ENCODE measurements at places on chromosomes 7 and 10.
A peak's percentile ranks its signal among the peaks of the same experiment; 100 is the strongest.

GRCh38 chr7:110573862-110574528 is 516.9 kb upstream of the LRRN3 start:
- DNase-seq: no peak

GRCh38 chr7:98244871-98245270 is 7.2 kb downstream of the TECPR1 start:
- no peak for DNase-seq

GRCh38 chr7:157006205-157006747 is 4.2 kb downstream of the MNX1 start:
- DNase-seq: no peak

DNA sequence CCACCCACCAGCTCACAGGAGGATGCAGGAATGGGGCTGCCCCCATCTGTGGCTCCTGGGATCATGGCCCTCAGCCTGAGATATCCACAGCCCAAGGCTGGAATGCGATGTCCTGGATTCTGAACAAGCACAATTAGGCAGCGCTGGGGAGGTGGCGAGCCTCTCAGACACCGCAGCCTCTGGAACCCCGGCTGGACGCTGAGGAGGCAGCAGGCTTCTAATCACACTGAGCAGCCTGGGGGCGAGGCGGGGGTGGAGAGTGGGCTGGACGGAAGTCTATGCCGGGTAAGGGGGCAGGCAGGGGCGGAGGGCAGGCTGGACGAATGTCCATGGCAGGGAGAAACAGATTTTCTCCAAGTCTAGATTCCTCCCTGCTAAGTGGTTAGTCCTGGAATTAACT is 56.4 kb downstream of the DPYSL4 start:
- DNase-seq: no peak

- DNase-seq: no peak
These were observed 98.5 kb downstream of the JAZF1 start for GRCh38 chr7:28082071-28082470.

DNA sequence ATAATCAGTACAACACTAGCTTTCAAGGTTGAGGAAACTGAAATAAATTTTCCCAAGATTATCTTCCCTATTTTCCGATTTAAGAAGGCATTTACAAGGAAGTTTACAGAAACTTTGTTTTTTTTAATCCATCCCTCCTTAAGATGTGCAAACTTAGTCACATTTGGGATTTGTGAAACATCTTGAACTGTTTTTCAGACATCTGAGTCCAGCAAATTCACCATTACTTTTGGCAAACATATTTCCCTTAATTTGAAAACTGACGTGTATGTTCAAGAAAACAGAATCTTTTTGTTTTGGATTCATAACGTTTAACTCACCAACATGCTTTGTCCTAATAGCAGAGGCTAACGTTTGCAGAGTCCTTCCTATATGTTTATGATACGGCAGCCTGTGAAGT is 19.5 kb downstream of the GLI3 start:
- DNase-seq: no peak

DNA sequence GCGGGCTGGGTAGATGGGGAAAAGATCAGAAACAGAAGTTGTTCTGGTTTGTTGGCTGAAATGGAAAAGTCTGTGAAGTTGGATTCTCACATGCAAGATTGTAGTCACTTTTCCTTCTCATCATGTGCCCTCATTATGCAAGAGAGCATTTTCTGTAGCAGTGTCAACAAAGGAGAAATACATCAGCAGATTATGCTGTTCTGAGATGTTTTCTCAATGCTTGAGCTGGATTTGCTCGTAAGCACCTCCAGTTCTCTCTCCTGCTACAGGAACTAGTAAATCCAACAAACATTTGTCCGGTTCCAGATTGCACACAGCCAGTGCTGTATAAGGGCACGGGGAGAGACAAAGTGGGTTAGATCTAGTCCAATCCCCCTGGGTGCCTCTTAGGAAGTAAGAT is 90.0 kb downstream of the GATA3 start:
- no peak for DNase-seq

DNA sequence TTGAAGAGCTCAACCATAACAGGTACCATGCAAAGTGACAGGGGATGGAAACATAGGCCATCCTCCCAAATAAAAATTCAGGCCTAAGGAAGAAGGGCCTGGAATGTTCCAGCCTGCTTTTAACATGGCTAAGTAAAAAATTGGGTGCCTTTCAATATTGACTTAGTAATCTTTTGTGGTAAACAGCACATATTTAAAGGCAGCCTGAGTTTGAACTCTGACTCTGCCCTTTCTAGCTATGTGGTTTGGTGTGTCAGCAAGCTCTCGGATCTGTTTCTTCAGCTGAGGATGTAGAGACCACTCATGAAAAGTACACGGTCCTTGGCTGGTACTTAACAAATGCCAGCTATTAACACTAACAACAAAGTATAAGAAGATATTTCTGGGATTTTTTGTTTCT is 191.8 kb upstream of the CDCA7L start:
- DNase-seq: no peak

- no peak for DNase-seq
These were observed 73.7 kb upstream of the ODAD2 start for GRCh38 chr10:28072573-28072972.

GRCh38 chr10:119416855-119417254 is 125.7 kb downstream of the RGS10 start:
- peak; percentile 22 for DNase-seq

GRCh38 chr10:131635564-131636015 is 265.2 kb upstream of the PPP2R2D start:
- DNase-seq: no peak

GRCh38 chr10:77043420-77043763 is 594.2 kb downstream of the KCNMA1 start:
- DNase-seq: no peak

DNA sequence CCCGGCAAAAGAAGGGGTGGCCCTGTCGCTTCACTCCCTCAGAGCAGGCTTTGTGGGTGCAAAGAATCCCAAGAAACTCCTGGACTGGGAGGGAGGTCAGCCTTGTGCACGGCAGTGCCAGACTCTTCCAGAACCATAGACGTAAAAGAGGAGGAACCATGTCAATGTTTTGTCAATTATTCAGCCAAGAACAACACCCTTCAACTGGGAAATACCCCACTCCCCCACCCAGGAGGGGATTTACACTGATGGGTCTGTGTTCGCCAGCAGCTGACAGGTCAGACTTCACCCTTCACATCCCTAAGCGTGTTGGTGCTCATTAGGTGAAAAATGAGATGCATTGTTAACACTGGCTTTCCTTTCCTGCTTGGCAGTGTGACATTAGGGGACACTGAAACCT is 116.8 kb upstream of the BMPER start:
- no peak for DNase-seq

DNA sequence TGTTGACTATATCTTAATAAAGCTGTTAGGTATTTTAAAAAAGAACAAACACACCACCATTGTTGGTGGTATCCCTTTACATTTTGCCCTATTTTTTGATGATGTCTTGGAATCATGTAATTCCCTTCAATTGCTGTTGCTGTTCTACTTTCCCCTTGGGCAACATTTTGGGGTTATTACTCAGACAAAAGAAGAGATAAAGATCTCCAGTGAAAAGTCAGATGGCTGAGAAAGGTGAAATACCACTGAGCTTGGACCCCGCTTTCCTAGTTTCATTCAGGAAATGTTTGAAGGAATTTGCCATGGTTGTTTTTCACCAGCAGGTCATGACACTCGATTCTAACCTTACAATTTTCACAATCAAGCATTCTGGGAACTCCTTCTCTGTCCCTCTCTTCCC is 84.6 kb downstream of the MACC1 start:
- no peak for DNase-seq

DNA sequence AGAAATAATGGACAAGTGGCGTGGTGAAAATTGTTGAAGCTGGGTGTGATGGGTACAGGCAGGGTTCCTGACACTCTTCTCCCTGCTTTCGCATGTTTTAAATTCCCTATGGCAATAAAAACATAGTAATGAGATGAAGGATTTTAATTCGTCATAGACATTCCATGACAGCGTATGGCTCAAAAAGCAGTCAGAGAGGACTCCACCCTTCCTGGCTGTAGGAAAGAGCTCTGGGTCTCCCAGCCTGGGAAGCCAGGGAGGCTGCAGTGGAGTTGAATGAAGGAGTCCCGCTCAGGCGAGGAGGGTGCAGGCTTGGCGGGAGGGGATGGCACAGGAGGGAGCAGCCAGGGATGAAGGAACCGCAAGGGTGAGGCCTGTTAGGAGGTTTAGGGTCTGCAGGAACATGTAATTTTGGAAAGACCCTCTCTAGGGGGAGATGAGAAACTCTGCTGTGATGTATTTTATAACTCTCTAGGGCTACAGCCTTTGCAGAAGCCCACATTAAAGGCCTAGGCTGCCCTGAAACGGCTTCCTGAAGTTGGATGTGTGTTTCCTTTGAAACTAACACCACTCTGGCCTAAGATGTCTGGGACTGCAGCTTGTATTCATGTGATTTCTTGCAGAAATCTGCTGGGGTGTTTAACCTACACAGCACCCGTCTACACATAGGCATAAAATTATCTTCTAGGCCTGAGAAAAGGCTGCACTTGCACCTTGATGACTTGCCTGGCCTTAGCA is 7.6 kb upstream of the LARP4B start:
- DNase-seq: no peak

- DNase-seq: no peak
These were observed 77.6 kb upstream of the NME8 start for GRCh38 chr7:37770838-37771237.

DNA sequence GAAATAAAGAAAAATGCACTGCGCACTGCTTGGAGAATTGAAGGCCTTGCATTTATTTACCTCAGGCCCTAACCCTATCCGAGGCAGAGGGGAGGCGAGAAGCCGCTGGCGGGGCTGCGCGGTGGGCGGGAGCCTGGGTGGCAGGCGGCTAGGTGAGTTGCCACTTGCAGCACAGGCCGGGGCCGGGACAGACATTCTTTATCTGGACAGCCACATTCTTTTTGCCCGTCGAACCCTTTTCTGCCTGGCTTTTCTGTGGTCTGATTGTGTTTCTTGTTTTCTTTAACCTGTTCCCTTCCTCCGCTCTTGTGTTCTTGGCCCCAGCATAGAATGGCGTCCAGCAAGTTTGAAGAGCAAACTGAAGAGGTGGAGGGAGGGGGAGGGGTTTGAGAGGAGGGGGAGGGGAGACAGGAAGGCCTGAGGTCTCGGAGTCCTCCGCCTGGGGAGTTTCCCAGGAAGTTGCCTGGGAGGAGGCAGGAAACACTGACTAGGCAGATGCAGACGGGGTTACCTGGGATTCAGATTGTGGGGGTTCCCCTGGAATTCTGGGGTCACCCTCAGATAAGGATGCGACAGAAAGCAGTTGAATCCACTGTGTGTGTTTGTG is 5.1 kb downstream of the SHH start:
- no peak for DNase-seq

DNA sequence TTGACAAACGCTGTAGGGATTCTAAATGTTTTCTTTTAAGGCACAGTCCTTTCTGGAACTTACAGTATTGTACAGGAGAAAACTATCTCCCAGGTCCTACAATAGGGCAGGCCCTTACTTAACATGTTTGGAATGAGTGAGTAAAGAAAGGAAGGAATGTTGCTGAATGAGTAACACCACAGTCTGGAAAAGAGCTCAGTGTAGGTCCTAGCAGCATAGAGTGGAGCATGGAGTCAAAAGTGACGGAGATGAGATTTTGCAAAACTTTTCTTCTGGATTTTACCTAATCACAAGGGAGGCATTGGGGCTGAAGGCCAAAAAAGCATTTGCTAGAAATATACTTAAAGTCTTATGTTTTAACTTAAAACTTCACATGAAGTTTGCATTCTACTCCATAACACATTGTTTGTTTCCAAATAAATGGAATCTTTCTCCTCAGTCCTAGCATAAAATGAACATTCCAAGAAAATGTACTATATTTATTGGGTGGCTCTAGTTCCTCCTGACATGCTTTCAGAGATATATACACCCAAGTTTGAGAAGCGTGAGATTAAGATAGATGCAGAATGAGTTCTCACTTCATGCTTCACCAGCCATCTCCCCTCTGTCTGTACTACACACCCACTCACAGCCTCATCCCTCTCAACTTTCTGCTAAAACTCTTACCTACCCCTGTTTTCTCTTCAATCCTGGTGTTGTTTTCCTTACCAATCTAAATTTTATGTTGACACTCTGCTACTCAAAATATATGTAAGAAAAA is 20.2 kb upstream of the ADD3 start:
- DNase-seq: no peak

DNA sequence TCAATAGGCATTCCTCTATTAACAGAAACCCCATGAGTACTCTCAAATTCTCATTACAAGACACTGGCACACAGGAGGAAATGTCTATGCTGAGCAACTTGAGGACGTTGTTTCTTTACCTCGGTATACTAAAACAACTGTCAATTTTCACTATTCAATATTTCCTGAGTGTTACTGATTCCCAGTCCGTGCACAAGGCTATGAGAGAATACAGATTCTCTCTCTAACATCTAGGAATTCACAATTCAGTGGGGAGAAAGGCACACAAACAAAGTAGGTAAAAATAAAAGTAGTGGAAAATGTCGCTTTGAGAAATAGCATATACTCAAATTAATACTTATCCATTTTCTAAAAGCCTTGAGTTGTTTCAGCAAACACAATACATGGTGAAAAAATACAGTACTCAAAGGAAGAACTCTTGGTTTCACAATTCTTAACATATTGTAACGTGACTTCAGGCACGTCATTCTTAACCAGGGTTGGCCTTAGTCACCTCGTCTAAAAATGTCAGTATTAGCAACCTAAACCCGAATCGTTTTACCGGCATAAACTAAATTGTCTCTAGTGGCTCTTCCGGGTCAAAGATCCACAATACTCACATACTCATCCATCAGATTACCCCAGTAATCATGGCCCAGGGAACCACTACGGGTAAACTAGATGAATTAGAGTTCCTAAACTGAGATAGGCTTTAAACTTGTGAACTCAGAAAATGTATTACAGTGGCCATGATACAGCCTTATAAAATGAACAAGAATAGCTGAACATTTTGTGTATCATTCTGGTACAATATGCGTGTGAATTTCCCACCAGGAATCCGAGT is 1.5 kb downstream of the IPMK start:
- no peak for DNase-seq

GRCh38 chr10:598415-599170 is 90.9 kb downstream of the DIP2C start:
- DNase-seq: no peak

GRCh38 chr10:1852841-1853240 is 115.5 kb upstream of the ADARB2 start:
- no peak for DNase-seq

DNA sequence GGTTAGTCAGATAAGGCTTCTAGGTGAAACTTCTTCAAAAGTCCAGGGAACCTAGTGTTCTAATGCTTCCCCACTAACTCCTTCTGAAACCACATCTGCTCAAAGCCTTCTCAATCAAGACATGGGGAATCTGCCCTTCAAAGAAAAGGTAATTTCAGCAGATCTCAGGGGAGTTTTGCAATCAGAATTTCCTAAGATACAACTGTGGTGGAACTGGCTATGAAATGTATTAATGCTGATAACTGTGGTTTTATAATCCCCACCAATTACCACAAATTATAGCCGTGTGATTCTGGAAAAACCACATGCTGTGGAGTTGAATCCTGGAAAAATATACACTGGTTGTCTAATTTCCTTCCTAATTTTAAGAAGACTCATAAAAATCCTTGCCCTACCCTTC is 233.8 kb downstream of the SORCS1 start:
- no peak for DNase-seq
